Erythroblast (primary cell): ENCODE measurements at places on chromosomes 16 and 17.

DNA sequence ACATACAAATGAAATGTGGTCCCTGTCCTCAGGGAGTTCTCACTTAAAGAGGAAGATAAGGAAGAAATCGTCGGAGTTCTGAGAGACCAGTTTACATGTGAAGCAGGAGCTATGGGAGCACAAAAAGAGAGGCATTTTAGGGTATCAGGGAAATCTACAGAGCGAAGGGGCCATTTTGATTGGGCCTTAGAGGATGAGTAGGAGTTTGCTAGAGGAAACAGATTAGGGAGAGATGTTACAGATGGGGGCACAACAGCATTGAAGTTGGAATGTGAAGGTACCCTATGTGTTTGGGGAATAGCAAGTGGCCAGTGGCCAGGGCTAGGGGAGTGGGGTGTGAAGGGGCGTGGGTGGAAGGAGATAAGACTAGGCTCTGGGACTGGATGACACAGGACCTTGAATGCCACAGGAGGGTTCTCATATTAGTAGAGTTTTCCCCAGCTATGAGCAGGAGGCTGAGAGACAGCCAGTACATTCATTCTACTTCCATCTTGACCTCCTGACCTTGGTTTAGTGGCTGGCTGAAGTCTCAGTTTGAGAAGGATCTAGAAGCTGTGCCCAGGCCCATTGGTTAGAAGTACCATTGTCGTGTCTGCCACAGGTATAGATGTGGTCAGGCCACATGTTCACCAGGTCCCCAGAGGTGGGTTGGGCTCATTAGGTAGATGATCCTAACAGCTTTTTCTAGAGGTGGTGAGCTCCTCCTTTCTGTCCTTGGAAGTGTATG, 34.8 kb downstream of the CPNE2 start:
- no peak for DNase-seq

DNA sequence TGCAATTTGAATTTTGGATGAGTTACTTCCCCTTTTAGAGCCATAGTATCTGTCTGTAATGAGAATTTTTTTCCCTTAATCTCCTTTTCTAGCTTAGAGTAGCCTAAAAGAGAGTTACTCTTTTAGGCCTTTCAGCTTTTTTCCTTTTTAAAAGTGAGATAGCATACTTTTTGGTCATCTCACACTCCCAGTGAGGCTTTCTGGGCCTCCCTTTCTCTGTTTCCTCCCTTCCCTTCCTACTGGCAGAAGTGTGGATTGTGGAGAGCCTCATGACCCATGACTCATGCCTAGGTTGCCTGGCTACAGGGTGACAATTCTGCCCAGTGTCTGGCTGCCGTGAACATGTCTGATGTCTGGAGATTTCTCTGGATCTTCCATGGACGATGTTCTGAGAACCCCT, 15.2 kb downstream of the KRT23 start:
- DNase-seq, result no peak

DNA sequence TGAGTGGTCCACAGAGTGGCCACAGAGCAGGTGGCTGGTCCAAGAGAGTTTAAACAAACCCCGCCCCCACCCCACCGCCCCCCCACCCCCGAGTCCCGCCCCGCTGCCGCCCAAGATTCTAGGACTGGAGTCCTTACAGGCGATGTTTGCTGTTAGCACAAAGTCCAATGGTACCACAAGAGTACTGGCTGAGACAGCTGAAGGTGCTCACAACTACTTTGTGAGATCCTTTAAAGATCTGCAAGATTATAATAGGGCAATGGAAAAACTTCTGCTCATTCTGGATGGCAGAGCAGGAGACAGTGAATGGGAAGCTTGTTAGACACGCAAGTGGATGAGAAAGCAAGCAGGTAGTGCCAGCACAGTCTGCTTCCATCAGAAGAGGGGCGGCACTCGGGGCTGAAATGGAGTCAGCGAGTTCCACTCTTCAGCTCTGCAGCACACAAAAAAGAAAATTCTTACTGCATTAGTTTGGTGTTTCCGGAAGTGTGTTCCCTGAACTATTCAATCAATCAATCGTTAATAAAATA, 4.7 kb upstream of the TEKT3 start:
- no peak for DNase-seq

DNA sequence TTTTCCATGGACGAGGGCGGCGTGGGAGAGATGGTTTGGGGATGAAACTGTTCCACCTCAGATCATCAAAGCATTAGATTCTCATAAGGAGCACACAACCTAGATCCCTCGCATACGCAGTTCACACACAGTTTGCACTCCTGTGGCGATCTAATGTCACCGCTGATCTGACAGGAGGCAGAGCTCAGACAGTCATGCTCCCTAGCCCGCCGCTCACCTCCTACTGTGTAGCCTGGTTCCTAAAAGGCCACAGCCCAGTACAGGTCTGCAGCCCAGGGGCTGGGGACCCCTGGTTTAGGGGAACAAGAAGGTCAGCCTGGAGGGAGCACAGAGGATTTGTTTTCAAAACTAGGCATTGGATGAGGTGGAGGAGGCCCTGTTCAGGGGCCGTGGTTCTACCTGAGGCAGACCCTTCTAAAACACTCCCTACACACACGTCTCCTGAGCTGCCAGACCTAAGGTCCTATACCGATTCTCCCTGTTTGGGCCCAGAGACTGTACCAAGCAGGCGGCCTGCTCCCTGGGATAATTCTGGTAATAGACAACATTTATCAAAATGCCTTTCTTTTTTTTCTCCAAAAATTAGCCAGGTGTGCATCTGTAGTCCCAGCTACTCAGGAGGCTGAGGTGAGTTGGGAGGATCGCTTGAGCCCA, 38.6 kb downstream of the AXIN2 start:
- no peak for DNase-seq

- DNase-seq, result peak; percentile 28
These were observed 45.8 kb upstream of the LGALS9 start for GRCh38 chr17:27585153-27585681.

DNA sequence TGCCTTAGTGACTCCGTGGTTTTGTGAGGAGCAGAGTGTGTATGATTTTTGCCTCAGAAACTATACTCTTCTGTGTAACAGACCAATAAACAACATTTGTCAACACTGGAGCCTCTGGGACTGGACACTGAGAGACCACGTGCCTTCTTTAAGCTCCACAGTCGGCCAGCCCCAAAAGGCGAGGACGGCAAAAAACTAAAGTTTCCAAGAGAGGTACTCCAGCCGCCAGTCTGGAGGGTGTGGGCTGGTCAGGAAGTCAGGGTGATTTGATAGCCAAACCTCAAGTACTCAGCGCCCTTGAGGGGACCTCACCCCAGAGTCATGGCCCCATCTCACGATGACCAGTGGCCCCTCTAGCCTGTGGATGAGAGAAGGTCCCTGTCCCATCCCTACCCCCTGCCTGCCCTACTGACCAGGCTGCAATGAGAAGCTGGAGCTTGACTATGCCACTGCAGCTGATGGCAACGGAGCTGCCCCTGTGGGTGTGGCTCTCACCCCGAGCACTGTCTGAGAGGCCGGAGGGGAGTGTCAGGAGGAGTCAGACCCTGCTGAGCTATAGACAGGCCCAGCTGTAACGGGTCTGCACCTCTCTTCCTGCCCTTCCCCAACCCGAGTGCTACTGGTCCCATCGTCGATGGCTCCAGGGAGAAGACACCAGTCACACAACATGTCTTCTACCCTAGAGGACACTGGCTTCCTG, 19.8 kb downstream of the MNT start:
- no peak for DNase-seq

- no peak for DNase-seq
These were observed 83.3 kb downstream of the NLK start for GRCh38 chr17:28125526-28126378.

DNA sequence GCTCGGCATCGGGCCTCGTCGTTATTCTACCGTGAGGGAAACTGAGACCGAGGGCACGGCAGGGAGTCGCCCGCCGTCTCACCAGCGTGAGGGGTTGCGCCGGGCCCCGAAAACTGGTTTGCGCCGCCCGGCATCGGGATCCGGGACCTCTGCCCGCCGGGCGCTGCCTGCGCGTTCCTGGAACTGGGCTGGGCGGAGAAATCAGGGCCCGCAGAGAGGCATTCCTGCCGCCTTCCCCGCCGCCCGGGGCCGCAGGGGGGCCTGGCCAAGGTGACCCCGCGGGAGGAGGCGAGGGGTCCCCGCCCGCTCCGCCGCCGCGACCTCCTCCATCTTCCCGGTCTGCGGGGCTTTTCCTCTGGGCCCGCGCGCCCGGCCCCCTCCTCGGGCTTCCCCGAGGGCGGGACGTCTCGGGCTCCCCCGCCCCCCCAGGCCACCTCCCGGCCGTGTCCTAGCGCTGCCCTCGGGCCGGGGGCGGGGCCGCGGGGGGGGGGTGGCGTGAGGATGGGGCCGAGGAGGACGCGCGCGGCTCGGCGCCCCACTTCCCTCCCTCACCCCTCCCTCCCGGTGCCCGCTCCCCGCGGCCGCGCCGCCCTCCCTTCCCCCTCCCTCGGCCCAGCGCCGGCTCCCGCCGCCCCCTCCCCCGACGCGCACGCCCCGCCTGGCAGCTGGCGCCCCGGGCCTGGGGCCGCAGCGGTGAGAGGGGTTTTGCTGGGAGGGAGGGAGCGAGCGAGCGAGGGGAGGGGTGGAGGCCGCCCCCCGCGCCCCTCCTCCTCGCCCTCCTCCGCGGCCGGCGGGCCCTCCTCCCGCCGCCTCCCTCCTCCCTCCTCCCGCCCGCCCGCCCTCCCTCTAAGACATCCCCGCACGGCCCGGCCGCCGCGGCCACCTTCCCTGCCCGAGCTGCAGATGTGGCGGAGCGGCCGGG, at the start of gene GLIS2:
Gene GLIS2 (plus strand): TSS at position 882 of the 922 bp plus-strand sequence. CDS start 16,214 bp downstream, outside the sequence.
- peak; percentile 24 for DNase-seq

- no peak for DNase-seq
These were observed 26.7 kb upstream of the MED13 start for GRCh38 chr17:62091804-62092203.

DNA sequence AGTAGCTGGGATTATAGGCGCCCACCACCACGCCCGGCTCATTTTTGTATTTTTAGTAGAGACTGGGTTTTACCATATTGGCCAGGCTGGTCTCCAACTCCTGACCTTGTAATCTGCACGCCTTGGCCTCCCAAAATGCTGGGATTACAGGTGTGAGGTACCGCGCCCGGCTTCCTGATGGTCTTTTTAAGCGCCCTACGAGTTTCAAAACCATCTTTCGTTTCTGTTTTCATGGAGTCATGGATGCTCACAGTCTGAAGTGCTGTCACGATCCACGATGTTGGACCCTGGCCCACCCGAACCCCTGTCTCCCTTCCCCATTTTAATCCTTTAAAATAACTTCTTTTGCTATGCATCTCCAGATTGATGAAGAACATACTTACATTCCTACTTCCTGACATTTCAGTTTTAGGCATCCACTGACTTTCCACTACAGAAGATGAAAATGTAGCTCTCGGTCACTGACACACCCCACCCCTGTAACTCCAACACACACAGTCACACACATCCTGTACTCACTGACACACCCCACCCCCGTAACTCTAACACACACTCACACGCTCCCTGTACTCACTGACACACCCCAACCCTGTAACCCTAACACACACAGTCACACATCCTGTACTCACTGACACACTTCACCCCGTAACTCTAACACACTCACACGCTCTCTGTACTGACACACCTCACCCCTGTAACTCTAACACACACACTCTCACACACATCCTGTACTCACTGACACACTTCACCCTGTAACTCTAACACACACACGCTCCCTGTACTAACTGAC, 22.6 kb upstream of the WDR45B start:
- DNase-seq, result no peak

- peak; percentile 91 for DNase-seq
These were observed at the start of gene SLC7A6 for GRCh38 chr16:68264128-68265077. TSS of gene SLC7A6 (plus strand) at chr16:68264526. CDS start at chr16:68274727, 10,201 bp downstream.

DNA sequence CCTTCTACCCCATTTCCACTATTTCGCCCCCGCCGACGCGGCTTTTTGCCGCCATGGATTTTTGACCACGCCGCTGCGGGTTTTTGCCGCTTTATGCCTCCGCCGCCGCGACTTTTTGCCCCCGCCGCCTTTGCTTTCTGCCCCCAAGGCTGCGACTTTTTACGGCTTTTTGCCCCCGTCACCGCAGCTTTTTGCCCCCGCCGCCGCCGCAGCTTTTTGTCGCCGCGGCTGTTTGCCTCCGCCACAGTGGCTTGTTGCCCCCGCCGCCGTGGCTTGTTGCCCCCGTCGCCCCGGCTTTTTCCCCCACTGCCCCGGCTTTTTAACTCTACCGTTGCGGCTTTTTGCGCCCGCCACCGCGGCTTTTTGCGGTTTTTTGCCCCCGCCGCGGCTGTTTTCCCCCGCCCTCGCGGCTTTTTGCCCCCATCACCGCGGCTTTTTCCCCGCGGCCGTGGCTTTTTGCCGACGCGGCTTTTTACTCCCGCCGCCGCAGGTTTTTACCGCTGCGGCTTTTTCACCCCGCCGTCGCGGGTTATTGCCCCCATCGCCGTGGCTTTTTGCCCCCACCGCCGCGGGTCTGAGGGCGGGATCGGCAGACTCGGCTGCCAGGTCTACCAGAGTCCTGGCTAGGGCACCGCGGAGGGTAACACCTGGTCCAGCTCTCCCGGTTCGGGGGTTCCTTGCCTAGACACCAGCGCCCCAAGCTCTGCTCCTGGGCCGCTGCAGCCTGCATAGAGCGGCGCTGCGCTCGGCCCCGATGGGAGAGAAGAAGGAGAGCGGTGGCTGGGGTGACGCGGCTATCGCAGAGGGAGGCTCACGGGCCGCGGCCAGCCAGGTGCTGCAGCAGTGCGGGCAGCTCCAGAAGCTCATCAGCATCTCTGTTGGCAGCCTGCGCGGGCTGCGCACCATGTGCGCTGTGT, 562.7 kb upstream of the WSB1 start:
- DNase-seq, result no peak

DNA sequence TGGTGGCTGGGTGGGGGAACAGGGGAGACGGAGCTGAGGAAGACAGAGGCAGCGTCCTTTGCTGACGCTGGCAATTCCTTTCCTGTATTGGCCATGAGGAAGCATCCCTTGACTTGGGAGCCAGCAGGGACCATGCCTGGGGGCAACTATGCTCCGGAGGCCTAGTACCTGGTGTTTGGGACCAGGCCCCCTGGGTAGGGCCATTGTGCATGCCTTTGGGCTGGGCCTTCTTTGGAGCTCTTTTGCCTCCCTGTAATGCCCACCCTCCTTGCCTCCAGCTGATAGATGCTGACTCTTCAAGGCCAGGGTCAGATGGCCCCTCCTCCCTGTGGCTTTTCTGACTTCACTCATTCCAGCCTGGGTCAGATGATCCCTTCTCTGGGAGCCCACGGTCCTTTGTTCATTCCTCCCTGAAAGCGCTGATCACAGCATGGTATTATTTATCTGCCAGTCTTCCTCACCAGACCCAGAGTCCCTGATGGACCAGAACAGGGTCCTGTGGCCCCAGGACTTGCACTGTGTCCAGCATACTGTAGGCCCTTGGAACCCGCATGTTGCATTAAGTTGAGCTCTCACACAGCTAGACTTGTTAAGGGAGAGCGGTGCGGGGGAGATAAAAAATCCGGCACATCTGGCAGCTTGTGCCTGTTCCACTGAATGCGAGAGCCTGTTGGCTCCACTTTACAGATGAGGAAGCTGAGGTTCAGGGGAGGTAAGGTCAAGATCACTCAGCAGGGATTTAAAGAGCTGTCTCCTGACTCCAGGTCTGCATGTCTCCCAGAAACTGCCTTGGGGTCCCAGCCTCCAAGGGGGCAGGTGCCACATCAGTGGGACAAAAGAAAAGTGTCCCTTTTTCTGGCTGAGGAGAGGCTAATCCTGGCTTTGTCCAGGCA, 2.9 kb downstream of the STARD3 start:
- no peak for DNase-seq
